KBM-7 (cell line): ENCODE measurements at places on chromosomes 3 and 15.

- DNase-seq = no peak
These were observed 472.6 kb upstream of the NECTIN3 start for GRCh38 chr3:110598847-110599490.

GRCh38 chr15:67030036-67030762, 35.2 kb upstream of the SMAD3 start:
- no peak for DNase-seq

DNA sequence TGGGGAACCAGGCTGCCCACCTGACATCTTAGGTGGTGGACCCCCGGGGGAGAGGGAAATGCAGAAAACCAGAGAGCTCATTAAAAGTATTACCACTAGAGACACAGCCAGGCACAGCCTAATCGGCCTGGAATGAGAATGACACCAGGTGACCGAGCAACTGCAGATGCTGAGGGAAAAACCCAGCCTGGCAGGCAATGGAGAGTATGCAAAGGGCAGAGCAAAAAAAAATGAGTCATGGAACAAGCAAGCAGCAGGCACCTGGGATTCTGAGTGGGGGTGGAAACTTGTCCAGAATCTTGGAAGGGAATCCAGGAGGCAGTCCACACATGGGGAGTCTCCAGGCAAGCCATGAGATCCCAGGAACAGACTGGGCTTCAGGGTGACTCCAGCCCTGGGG, 183.7 kb upstream of the LRRN1 start:
- no peak for DNase-seq

- no peak for DNase-seq
These were observed 1.5 kb upstream of the AMIGO3 start for GRCh38 chr3:49720855-49721595.

DNA sequence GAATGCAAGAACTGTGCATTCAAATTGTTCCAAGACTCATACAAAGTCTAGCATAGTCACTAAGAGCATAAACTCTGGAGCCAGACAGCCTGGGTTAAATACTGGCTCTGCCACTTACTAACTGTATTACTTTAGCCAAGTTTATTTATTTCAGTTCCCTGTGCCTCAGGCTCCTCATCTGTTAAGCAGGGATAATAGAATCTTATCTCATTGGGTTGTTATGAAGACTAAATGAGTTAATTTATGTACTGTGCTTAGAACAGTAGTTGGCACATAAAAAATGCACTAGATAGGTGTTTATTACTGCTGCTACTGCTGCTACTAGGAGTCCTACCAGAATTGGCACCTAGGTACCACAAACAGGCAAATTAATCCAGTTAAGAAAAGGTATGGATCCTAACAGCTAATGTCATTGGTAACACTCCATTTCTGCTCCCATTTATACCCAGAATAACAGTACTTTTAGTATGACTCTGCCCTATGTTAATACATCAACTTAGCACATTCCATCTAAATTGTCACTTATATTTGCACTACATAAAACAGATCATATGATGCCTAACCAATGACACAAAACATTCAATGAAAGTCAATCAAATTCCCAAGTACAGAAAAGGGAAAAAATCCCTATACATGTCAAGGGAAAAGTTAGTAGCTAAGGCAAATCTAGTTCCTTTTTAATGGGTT, 45.7 kb downstream of the GSK3B start:
- no peak for DNase-seq

GRCh38 chr3:159831466-159831865, 157.2 kb upstream of the IL12A start:
- no peak for DNase-seq

- no peak for DNase-seq
These were observed 118.8 kb downstream of the SST start for GRCh38 chr3:187551416-187551815.

- no peak for DNase-seq
These were observed 361.4 kb upstream of the CFAP20DC start for GRCh38 chr3:59411186-59411585.

- DNase-seq = peak; percentile 75
These were observed 249.2 kb downstream of the OPA1 start for GRCh38 chr3:193842029-193842798.

GRCh38 chr3:43998836-43999727, 242.6 kb upstream of the TOPAZ1 start:
- DNase-seq = peak; percentile 84

DNA sequence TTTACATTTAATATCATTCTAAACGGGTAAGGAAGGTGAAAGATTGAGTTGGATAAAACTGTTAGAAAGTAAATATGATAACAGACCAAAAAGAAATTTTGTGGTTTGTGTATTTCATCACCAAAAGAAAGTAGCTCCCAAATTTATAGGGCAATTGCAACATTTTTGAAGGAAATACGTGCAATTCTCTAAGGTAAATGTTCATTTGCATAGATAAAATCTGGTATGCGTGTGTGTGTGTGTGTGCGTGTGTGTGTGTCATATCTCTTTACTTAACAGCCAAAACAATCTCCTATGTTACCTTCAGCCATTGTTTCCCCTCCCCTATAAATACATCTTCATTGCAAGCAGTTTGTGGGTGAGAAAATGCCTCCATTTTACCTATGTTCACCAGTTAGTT, 208.4 kb downstream of the TNIK start:
- DNase-seq = peak; percentile 44

GRCh38 chr3:187889601-187890404, 144.5 kb upstream of the BCL6 start:
- no peak for DNase-seq

DNA sequence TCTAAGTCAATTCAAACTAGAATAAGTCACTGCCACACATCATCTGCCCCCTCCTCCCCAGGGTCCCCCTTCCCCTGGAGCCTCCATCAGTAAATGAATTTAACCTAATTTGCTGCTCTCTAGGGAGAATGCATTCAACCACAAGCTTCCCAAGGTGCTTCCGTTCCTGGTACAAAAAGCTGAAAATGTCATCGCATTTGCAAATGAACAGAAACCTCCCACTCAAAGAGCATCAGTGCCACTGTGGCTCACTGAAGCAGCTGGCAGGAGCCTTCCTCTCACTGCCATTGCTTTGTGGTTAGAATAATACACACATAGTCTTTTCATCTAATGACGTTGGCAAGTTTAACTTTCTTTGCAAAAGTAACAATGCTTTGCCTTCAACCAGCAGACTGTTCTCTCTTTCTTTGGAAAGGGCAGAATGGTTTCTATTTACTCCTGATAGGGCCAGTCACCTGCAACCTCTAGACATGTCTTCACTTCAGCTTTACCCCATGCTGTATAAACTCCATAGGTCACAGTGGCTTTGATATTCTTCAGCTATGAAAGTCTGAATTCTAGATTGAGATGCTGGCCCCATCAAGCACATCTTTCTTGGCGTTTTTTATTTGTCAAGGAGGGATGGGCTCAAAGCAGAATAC, 238.1 kb downstream of the CPNE4 start:
- peak; percentile 84 for DNase-seq

DNA sequence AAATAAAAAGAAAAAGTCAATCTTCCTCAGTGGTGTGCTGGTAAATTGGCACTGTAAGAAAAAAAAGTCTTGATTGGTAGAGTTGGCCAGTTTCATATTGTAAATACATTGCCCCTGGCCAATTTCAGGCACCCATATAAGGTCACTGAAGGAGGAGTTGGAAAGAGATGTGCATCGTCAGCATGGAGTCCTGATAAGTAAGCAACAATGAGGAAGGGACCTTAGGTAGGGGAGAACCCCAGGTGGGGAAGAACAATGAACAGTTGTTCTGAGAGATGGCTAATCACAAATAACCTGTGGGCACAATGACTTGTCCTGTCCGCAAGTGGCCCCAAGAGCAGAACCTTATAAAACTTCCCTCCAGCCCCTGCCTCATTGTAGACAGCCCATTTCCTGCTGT, 8.6 kb upstream of the CYP8B1 start:
- no peak for DNase-seq

GRCh38 chr3:66053550-66054094, 14.9 kb upstream of the MAGI1 start:
- no peak for DNase-seq

DNA sequence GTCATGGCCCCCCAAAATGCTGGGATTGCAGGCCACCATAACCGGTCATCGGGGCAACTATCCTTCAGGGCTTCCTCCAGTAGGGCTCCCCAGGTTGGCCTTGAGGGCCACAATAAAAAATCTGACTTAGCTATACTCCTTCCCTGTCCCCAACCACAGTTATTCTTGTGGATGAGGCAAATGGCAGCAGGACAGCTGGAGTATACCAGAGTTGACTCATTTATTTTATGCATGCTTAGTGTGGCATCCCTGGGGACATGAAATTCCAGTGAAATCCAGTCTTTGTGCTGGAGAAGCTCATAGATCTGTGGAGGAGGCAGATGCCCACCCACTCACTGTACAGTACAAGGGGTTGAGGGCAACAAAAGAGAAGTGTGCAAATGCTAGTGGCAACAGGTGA, 109.5 kb downstream of the RORA start:
- DNase-seq = no peak

GRCh38 chr15:92870010-92870591, 30.0 kb upstream of the CHD2 start:
- DNase-seq = no peak

DNA sequence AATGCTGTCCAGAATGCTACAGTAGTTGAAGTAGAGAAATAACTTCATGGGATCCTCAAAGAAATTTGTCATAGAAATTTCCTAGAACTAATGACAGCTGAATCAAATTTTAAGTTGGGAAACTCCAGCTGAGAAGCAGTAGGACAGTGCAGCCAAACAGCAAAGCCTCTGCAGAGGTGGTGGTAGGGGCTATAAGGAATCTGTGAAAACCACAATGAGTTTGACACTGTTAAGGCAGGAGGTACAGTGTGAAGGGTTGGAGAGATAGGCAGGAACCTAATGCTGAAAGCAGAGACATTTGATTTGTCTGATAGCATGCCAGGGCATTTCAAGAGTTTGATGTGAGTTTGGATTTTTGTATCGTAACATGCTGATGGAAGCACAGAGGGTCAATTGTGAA, 22.0 kb downstream of the ASTE1 start:
- DNase-seq = no peak

GRCh38 chr3:45055032-45055410, 28.9 kb downstream of the CLEC3B start:
- no peak for DNase-seq

DNA sequence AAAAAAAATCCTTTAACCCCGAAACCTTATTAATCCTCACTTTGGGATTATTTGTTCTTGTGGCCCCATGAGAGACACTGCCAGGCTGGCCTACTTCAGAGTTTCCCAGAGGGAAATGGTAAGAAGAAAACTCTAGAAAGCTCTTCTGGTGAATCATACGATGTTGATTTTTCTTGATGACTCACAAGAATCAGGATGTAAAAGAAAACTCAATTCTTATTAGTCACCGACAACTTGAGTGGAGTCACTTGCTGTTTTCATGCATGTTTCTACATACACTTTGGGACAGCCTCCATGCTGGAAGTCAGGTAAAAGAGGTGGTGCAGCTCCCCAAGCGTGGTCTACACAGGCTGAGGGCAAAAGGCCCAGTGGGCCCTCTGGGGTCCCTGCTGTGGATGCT, 42.8 kb downstream of the MYO5C start:
- no peak for DNase-seq

DNA sequence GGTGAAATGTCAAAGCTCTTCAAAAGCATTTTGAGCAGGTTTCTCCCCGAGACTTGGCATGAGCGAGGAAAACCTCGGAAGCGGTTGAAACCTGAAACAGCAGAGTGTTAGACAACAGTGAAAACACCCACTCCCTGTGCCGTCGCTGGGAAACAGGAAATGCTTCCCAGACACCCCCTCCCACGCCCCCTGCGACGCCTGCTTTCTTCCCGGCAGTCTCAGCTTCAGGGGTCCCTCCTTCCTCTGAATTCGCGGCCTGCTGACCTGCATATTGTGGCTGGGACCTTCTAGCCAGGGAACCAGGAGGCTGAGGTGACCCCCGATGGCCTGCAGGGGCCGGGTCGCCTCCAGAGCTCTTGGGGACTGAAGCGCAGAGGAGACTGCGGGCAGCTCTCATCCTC, 250.6 kb upstream of the LYSMD4 start:
- no peak for DNase-seq

GRCh38 chr15:32943711-32944110, 225.9 kb downstream of the GREM1 start:
- DNase-seq = no peak

GRCh38 chr3:4633078-4634004, 140.2 kb downstream of the ITPR1 start:
- peak; percentile 80 for DNase-seq

DNA sequence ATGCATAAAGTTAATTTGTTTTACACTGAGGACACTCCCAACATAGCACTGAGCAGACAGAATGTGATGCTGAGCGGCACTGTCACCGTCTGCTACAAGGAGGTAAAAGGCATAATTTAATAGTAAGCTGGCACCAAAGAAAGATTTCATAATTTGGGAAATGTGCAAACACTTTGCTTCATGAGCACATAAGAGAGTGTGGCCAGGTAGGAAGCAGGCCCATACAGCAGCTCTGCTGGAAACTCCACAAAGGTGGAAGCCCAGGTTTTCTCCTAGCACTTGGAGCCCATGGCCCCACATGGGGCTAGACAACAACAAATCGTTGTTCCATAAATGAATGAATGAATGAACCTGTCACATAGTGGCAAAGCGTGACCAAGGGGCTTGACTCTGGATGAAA, 68.5 kb upstream of the CACNA2D3 start:
- DNase-seq = no peak

- DNase-seq = no peak
These were observed 66.3 kb downstream of the LPP start for GRCh38 chr3:188220097-188220788.

DNA sequence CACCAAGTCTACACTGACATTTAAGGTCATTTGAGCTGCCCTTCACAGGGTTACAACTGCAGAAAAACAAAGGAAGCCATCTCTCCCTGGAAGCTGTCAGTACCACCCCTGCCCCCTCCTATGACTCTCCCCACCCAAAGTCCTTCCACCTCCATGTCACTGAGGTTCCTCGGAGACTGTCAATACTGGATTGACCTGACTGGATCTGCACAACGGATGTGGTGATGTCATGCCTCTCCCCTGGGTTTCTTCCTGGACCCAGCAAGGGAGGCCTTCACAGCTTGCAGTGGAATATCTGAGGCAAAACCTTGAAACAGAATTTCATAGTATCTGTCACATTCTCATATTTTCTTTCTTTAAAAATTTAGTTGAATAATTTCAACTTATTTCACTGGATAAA, 153.5 kb downstream of the CLSTN2 start:
- DNase-seq = no peak

GRCh38 chr3:177624528-177625495, 427.5 kb upstream of the TBL1XR1 start:
- DNase-seq = no peak

GRCh38 chr3:107951126-107951525, 139.7 kb downstream of the CD47 start:
- no peak for DNase-seq

GRCh38 chr15:79994615-79995014, 23.6 kb upstream of the BCL2A1 start:
- no peak for DNase-seq

DNA sequence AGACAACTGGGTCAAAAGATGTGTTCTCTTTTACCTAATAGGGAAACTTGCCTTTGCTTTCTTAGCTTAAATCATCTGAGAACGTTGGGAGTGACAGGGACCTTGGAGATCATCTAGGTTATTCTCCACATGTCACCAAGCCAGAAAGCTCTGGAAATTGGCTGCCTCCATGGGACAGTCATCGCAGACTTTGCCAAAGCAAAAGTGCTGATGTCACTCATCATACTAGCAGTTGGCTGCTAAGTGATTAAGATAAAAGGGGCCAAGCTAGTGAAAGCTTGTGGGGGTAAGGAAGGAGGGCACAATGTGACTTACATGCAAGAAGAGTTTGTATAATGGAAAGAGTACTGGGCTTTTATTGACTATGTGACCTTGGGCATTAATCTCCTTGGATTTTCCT, 198.0 kb upstream of the PFN2 start:
- DNase-seq = no peak
